ENCODE measurements at places on chromosomes 2 and 18. TPM values are rescaled to one million over a fixed set of nuclear protein-coding genes. Genes with fewer than 3 reads are reported as not detected.

Gene SIX3
- total RNA-seq = 0.22 TPM

Gene DUSP2
- 1.2 TPM for total RNA-seq

Gene VIL1
- total RNA-seq = 24.3 TPM

Gene MYL12A
- 89.6 TPM for total RNA-seq

Gene C2orf72
- total RNA-seq = 8.7 TPM

Gene NEU2
- not detected for total RNA-seq

Gene MYO5B
- total RNA-seq = 11.8 TPM

Gene ATP8B1
- total RNA-seq = 40.4 TPM

Gene DSG3
- total RNA-seq = not detected

Gene FAM237A
- not detected for total RNA-seq

Gene LAMA1
- total RNA-seq = 0.39 TPM

Gene L3MBTL4
- total RNA-seq = 15.1 TPM

All from pancreas (tissue), 10 donors.